Progenitor cell of endocrine pancreas (in vitro differentiated cells): ENCODE measurements at places on chromosomes 1 and 21.

DNA sequence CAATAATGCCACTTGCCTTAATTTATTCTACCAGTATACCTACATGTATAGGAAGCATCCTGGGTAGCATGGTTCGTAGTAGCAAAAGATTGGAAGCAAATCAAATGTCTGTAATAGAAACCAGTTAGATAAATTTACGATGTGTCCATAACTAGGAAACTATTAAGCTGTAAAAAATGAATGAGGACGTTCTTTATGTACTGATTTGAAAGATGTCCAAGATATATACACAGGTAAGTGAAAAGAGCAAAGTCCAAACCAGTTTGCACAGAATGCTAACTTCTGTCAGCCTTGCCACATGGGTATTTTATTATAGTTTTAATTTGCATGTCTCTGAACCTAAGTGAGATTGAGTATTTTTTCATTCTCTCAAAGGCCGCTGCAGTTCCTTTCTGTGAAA is 251.8 kb upstream of the IRF2BP2 start:
- no peak for DNase-seq

DNA sequence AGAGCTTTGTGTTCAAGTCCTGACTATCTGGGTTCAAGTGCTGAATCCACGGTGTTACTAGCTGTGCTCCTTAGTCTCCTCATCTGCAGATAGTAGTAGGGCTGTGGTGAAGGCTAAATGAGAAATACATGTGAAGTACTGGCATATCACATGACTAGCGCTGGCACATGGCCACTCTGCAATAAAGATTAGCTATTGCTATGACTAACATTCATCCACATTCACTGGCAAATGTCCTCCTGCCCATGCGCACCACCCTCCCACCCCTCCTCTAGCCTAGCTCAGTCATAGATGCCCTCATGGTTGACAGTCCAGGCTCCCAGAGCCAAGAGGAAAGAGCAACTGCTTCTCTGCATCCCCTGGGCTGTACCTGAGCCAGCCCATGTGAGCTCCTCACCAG is 8.5 kb upstream of the COL8A2 start:
- no peak for DNase-seq

- no peak for DNase-seq
Observed at GRCh38 chr1:163442895-163443294, 121.1 kb downstream of the NUF2 start.

GRCh38 chr1:31919591-31919990 is 18.6 kb downstream of the PTP4A2 start:
- DNase-seq = no peak

- no peak for DNase-seq
Observed at GRCh38 chr1:58293388-58293787, 253.1 kb downstream of the OMA1 start.

DNA sequence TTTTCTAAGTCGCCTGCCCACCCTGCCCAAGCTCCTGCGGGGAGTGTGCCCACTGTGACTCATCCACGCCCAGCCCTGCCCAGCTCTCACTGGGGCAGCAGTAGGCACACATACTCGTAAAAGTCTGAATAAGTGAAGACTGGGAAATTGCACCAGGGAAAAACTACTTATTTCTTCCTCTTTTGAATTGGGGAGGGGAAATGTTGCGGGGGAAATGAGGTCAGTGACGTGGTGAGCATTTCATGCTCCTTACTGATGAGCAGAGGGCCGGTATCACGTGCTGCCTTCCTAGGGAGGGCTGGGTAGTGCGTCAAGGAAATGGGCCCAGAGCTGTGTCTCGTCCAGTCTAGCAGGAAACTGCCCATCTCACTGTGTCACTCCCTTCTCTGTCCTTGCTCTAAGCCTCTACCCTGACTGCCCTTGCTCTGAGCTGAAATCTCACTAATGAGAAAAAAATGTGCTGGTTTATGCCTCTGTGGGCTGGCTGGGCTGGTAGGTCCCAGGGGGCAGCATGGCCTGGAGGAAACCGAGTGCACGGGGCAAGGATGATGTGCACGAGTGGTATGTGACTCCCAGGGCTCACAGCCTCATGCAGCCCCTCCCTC is 13.5 kb upstream of the TNFRSF1B start:
- DNase-seq = no peak

DNA sequence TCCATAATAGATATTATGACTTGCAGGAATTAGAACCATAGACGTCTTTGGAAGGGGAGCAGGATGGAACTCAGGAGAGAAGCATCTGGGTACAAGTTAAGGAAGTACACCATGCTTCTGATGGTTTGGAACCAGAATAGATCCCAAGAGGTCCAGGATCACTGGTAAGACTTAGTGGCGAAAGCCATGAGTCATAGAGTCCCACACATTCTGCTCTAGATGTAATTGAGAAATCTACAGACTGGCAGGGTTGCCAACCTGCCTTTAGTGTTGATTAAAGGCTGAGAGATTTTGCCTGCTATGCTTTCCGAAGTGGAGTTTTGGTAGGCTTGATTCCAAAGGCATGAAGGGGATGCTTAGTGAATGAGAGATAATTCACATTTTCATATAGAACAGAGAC is 57.1 kb upstream of the C1orf87 start:
- DNase-seq = no peak

- peak; percentile 85 for DNase-seq
Observed at GRCh38 chr1:20486457-20487235, 636 bp upstream of the CAMK2N1 start.

DNA sequence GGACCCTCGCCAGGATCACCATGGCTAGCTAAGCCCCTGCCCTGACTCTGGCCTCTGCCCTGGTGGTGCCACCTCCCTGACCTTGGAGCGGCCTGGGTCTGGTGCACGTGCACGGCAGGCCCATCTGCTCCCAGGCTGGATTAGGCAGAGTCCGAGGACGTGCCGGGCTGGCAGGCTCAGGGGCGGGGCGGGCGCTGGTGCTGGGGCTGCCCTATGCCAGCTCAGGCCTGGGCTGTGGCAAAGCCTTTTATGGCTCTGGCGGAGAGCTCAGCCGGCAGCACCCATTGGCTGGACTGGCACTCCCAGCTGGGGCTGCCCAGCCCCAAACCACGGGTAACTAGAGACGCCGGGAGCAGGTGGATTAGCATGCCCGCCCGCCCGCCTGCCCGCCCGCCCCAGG is 17.1 kb upstream of the EDN2 start:
- no peak for DNase-seq

GRCh38 chr1:12640237-12640957 is 3.5 kb upstream of the AADACL4 start:
- no peak for DNase-seq

GRCh38 chr1:235225299-235225698 is 64.2 kb upstream of the RBM34 start:
- no peak for DNase-seq

- DNase-seq = no peak
Observed at GRCh38 chr1:25541889-25542658, 1.3 kb upstream of the LDLRAP1 start.

- DNase-seq = no peak
Observed at GRCh38 chr1:192984080-192984479, 75.1 kb downstream of the UCHL5 start.

DNA sequence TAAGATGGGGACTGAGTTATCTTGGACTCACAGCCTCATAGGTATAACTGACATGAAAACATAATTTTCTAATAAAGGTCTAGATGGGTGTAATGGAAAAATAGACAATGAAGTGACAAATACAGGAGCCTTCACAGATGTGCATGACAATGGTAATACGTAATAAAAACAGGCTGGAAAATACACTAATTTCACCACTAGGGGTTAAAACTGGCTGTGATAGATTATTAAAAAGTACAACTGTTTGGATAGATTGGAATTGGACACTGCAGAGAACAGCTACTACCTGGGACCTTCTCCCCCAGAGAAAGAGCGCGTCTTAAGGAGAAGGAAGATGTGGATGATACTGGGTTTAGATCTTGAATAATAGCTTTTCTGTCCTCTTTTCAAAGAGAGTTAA is 9.8 kb downstream of the KAZN start:
- no peak for DNase-seq

DNA sequence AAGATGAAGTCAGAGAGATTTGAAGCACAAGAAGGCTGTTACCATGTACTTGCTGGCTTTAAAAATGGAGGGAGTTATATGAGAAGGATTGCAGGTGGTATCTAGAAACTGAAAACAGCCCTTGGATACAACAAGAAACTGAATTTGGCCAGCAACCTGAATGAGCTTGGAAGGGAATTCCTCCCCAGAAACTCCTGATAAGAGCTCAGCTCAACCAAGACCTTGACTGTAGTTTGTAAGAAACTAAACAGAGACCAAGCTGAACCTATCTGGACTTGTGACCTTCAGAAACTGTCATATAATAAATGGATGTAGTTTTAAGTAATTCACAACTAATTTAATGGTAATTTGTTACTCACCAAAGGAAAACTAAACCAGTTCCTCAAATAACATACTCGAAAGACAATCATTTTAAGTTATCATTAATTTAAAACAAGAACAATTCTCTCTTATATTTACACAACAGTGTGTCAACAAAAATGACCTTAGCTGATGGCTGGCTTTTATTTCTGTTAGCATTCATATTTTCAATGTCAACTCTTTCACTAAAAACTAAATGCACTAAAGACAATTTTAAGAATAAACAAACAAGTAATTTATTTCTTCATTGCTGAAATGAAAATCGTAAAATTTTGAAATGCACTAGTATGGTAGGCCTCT is 1218.4 kb upstream of the TMPRSS15 start:
- no peak for DNase-seq

DNA sequence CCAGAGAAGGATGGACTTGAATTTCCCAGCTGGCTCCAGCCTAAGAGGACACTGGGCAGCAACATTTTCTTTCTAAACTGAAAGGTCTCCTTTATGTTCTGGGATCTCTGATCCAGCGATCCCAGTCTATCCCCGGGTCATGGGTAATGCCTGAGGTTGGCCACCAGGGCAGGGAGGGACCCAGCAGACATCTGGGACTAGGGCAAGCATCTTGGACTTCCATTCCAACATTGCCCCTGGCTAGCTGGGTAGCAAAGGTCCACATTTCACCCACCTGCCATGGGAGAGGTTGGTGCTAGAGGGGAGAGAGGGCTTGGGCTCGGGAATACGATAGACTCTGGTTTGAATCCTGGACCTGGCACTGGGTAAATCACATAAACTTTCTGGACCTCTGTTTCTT is 84.6 kb downstream of the LRRN2 start:
- DNase-seq = no peak

GRCh38 chr1:42786097-42786496 is 1.3 kb downstream of the TMEM269 start:
- DNase-seq = no peak

DNA sequence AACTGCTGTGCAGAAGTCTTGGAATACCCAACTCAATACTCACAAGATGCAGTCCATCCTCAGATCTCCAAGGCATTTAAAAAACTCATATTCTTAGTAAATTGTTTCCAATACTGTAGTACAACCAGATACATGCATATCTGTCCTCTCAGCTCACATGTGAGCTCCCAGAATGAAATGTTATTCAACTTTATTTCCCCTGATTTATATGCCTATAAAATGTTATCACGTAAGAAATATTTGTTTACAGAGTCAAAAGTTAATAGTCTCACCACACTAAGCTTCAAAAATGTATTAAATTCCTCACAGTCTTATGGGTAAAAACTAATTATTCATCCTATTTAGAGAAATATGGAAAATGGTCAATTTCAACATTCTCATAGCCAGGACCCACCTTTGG is 56.6 kb downstream of the LTN1 start:
- DNase-seq = no peak

DNA sequence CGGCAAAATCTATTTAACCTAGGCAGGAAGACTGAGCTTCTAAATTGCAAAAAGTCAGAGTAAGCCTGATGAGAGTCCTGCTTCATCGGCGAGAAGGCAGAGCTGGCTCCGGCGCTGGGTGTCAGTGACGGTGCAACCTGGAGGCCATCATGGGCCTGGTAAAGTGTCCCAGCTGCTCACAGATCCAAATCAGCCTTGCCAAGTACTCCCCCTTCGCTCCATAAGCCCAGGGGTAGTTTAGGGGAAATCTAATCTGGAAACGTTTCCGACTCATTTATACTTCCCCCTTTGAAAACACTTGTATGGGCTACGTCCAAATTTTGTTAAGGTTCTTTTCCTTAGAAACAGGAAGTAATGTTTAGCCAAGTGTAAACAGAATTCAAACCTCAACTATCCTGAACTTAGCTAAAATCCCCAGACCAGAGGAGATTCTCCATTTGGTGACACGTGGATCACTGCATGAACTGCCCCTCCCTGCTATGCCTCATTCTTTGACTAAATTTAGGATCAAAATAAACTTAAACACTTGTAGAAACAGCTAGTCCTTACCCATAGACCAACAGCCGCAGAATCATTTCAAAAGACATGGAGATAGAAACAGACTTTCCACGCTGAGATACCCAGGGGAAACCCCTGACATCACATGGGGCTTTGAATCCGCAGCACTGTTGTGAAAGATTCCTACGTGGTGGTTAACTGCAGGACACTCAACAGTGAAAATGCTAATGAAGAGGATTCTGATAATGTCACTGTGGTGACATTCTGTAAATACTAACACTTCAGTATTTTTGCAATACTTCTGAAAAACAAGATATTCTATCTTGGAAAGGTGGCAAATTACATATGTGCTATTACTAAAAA is 172.7 kb downstream of the TGFBR3 start:
- DNase-seq = no peak

GRCh38 chr1:26190373-26190987 is at the start of gene CATSPER4:
Gene CATSPER4, plus strand, starts transcription at chr1:26190602. Its CDS starts 26 bp downstream, at chr1:26190628.
- DNase-seq = no peak

DNA sequence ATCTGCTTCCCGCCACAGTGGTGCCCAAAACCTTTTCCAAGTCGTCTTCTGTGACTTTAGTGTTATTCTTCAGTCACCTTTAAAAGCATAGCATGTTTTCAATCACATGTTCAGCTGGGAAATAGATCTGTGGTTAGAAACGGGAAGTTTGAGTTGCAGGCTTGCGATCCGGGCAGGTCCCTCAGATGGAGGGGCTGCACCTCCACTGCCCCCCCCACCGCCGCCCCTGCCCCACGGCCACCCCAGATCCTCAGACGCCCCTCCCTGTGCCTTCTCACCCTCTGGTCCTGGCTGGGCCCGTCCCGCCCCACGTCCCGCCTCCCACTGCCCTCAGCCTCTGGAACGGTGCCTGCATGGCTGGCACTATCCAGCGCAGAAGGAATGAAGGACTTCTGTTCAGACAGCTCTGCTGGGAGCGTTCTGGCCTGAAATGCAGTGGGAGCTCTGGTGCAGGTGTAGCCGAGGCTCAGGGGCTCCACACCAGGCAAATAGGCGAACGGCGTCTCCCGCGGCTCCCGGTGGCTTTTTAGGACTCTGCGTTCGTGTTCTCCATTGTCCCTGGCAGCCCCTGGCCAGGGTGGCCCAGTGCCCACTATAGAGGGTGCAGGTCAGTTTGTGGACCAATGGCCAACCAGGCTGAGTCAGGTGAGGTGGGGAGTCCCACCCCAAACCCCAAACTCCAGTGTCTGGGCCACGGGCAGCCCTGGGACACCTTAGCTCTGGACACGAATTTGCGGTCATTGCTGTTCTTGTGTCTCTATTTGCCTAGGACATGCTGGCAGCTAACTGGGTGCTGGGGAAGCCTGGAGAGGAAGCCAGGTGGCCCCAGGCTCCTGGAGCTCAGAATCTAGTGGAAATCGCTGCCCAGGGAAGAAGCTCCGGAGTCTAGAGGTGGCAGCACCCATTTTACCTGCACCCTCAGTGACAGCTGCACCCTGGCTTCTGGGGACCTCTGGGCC is 67.1 kb downstream of the FAAP20 start:
- DNase-seq = no peak

- no peak for DNase-seq
Observed at GRCh38 chr1:109623601-109624161, 4.0 kb downstream of the AMPD2 start.

- no peak for DNase-seq
Observed at GRCh38 chr1:97427371-97427770, 493.5 kb downstream of the DPYD start.

- no peak for DNase-seq
Observed at GRCh38 chr1:65821386-65821785, 28.7 kb downstream of the PDE4B start.
